Kidney (tissue), 22 donors: ENCODE measurements at places on chromosomes 13 and 19. TPM values are rescaled to one million over a fixed set of nuclear protein-coding genes. Genes with fewer than 3 reads are reported as not detected.

DNA sequence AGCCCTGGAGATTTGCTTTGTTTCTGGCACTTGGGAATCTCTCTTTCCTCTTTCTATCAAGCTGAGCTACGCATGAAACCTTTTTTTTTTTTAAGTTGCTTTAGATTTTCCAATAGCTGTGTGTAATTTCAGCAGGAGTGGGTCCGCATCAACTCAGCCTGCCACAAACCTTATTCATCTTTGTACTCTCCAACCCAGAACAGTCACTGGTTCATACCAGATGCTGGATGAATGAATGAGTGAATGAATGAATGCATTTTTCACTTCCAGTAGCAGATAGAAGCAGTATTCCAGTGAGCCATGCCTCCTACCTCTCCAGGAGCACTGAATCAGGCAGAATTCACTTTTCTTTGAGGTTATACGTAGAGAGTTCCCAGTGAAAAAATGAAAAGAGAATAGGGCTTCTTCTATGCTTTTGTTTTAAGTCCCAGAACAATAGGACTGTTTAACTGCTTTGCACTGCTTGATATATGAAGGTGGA, 221.1 kb downstream of the TM9SF2 start:
- DNase-seq = no peak

The FCER2 gene
- 1.0 TPM for total RNA-seq

The SCAF1 gene
- 69.0 TPM for total RNA-seq

The PGPEP1 gene
- 54.5 TPM for total RNA-seq

DNA sequence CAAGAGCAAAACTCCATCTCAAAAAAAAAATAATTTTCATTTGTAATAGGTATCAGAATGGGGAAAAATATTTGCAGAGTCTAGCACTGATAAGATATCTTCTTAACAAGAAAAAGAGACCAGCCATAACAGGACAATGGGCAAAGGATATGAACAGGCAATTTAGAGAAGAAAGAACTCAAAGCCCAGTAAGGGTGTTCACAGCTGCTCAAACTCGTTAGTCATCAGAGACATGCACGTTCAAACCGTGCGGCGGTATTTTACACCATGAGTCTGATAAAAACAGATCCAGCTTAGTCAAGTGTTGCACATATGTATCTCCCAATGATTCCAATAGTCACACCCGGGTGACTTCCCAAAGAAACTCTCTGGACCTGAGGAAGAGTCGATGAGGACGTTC, 13.7 kb upstream of the NCCRP1 start:
- DNase-seq = no peak

- DNase-seq = no peak
Observed at GRCh38 chr13:37173214-37173613, 67.8 kb upstream of the CSNK1A1L start.

The IQCN gene
- total RNA-seq = 6.3 TPM

GRCh38 chr19:49502866-49503581, 6.8 kb downstream of the RPS11 start:
- peak; percentile 76 for DNase-seq

The PRX gene
- 4.5 TPM for total RNA-seq

The SYT5 gene
- total RNA-seq = not detected

- peak; percentile 61 for DNase-seq
Observed at GRCh38 chr19:35344511-35345031, 3.1 kb upstream of the FFAR1 start.

- peak; percentile 13 for DNase-seq
Observed at GRCh38 chr13:77028202-77028601, 1.2 kb upstream of the FBXL3 start.

The TEAD2 gene
- total RNA-seq = 30.2 TPM

DNA sequence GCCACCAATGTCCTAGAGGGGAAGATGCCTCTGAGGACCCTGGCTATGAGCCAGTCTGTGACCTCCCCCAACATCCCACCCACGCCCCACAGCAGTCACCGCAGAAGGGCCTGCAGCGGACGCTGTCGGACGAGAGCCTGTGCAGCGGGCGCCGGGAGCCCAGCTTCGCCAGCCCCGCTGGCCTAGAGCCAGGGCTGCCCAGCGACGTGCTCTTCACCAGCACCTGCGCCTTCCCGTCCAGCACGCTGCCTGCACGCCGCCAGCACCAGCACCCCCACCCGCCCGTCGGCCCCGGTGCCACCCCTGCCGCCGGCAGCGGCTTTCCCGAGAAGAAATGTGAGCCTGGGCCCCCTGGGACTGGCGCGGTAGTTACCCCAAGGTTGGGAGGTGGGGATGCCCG, 30.6 kb downstream of the DPF1 start:
- no peak for DNase-seq

The PPP1R15A gene
- 45.1 TPM for total RNA-seq

DNA sequence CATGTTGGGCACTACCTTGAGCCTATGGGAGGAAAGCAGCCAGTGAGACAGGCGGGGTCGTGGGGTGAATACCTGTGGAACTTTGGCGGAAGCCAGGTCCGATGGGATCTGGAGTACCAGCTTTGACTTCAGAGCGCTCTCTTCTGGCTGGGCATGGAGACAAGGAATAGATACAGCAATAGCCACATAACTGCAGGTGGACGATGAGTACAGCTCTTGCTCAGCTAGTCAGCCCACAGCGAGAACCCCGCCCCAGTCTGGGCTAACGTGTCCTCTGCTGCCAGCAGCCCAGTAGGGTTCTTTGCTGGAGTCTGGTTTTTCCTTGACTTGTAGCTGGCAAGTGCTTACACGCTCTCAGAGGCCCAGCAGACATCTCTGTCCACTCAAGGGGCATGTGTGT, 83.4 kb downstream of the SIPA1L3 start:
- no peak for DNase-seq

DNA sequence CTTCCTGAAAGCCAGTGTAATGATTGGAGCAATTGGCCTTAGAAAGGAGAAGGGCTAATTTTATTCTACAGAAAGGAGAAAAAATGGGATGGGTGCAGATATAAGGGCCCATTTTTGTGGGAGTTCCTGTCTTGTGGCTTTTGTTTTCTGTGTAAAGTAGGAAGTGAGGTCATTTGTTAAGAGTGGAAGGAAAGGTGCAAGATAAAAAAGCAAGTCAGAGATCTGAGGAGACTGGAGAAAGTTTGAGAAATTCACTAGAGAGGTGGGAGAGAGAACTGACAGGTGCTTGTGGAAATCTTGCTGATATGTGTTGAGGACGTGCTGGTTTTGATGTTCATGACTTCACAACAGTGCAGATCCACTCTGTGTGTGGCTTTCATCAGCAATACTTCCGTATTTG, 349.4 kb downstream of the DLEU7 start:
- no peak for DNase-seq

DNA sequence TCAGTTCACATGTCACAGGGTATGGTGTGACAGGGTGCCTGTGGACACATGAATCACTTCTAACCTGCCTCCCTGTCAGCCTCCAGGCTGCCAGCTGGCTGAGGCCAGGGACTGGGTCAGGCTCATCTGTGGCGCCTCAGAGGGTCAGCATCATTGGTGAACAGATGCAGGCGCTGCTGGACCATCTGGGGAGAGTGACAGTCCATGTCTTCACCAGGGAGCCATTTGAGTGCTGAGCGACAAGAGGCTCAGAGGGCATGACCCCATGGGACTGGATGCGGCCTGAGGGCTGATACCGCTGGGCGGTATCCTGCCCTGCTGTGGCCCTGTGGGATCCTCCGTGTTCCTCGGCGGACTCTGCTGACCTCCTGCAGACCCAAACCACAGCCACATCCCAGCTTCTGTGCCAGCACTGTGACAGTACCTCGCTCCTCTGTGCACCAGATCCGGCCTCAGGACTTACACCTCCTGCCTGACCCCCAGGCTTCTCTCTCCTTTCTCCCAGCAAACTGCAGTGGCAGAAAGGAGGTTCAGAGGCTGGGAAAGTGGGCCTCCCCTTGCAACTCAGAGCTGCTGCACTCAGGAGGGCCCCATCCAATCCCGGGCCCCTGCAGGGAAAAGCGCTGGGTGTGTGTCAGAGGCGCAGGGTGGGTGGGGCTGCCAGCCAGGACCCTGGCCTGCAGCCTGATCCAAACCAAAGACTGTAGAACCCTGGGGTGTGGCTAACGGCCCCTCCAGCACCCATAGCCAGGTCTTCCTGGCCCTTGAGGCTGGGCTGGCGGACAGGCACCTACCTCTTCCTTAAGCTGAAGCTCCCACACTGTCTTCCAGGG, 10.2 kb downstream of the ACTMAP start:
- no peak for DNase-seq

The METTL21C gene
- total RNA-seq = not detected

The ONECUT3 gene
- total RNA-seq = not detected

DNA sequence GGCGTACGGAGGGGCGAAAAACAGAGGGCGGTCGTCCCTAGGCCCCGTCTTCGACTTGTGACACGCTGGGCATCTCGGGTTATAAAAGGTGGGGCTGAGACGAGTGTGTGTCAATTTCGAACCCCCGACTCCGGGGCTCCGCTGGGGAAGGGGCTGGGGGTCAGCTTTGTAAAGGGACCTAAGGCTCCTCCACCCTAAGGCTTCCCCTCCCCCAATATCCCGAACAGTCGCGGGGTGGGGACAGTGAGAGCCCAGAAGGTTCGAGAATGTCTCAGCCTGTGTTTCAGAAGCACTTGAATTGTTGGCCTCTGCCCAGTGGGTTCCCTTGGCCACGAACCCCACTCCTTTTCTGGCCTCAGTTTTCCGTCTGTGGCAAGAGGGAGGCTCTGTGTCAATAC, 450 bp downstream of the SELENOW start:
- DNase-seq = no peak

- no peak for DNase-seq
Observed at GRCh38 chr19:6528544-6529121, 2.2 kb upstream of the TNFSF9 start.

The PSG6 gene
- not detected for total RNA-seq

- no peak for DNase-seq
Observed at GRCh38 chr19:16013851-16014840, 62.1 kb upstream of the TPM4 start.

The HDGFL2 gene
- 37.8 TPM for total RNA-seq

GRCh38 chr13:44879452-44880058, 109.7 kb downstream of the NUFIP1 start:
- no peak for DNase-seq

The ZAR1L gene
- total RNA-seq = not detected

DNA sequence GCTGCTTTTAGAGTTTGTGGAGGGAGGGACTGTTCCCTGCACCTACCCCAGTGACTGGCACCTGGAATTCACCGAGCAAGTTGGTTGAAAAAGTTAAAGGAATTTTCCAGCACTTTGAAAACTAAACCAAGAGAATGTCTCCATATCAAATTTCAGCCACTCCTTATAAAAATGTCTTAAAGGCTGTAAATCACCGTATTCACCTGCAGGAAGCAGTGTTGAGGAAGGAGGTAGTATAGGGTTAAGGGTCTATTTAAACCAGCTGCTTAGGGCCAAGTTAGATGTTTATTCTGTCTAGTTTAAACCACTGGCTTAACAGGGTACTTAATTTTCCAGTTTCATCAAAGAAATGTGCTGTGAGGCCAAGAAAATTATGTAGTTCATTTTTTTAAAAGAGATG, 3.8 kb upstream of the RAB20 start:
- no peak for DNase-seq

DNA sequence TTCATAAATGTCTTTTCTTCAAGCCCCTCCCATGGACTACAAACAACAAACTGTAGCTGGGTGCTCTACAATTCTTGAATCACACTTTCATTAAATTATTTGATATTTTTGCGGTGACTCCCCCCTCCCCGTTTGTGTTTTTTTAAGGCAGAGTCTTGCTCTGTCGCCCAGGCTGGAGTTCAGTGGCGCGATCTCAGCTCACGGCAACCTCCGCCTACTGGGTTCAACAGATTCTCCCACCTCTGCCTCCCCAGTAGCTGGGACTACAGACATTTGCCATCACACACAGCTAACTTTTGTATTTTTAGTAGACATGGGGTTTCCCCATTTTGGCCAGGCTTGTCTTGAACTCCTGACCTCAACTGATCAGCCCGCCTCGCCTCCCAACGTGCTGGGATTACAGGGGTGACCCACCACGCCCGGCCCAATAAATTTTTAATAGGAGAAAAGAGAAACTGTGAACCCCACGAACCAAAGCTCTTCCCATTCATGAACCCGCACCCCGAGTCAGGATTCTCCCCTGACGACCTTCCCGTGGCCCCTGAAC, 703 bp downstream of the ZNF506 start:
- DNase-seq = peak; percentile 18

The OR7C1 gene
- total RNA-seq = 0.19 TPM

GRCh38 chr13:41577436-41577835, 120.1 kb downstream of the RGCC start:
- no peak for DNase-seq

The ATP1A3 gene
- total RNA-seq = not detected

The SULT2B1 gene
- total RNA-seq = 2.3 TPM

- DNase-seq = no peak
Observed at GRCh38 chr19:46341937-46342336, 5.0 kb upstream of the PPP5C start.

GRCh38 chr19:48617146-48617937, 1.6 kb downstream of the RPL18 start:
- DNase-seq = no peak

The POLR1G gene
- total RNA-seq = 3.9 TPM

DNA sequence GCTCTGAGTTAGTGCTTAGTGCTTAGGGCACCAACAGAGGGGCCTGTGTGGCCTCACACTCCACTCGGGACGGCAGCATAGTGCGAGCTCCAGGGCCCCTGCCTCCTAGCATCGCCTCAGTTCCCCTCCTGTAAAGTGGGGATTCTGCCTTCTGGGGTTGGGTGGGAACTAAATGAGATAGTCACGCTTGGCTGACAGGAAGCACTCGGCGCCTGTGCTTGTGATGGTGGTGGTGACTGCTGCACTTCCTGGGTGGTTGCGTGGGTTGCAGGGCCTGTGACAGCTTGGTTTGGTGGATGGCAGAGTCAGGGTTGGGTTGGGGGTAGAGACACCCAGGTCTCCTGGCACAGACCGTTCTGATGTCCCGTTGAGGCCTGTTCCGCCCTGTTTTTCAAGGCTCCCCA, 7.7 kb downstream of the PLEKHF1 start:
- DNase-seq = no peak

The MAP1S gene
- 56.1 TPM for total RNA-seq

DNA sequence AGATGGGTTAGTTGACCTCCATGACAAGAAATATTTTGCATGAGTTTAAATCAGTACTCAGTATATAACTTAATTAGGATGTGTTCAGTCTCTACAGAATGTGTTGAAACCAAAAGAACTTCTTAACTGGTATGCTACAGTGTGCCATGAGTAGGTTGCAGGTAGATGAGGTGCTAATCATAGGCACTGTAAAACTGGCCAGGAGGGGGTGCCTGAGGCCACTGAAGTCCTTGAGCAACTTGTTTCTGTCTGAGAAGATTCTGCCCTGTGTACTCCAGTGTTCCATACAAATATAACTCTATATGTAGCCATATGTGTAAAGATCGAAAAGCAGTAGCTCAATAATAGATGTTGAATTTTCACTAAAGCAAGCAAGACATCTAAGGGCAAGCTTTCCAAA, 549.2 kb upstream of the KLF12 start:
- no peak for DNase-seq

The CRLF1 gene
- 28.9 TPM for total RNA-seq
